ENCODE measurements at places on chromosomes 3 and 15.

GRCh38 chr3:89973156-89973555 lies 865.7 kb downstream of the EPHA3 start:
- no peak for DNase-seq

DNA sequence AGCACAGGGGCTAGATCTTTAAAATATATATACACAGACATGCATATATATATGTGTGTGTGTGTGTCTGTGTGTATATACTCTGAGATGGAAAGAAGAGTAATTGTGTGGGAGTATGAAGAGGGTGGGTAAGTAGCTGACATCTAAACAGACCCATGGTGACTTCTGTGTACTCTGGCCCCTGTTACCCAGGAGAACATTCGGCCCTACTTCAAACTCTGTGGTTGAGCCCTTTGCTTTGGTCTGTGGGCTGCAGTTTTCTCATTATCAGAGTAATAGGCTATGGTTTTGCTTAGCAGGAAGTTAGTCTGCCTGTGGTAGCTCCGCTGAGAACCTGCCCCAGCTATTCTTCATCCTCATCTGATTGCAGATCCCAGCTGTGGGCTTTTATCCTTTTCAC lies 141.4 kb downstream of the RBPMS2 start:
- peak; percentile 25 for DNase-seq

DNA sequence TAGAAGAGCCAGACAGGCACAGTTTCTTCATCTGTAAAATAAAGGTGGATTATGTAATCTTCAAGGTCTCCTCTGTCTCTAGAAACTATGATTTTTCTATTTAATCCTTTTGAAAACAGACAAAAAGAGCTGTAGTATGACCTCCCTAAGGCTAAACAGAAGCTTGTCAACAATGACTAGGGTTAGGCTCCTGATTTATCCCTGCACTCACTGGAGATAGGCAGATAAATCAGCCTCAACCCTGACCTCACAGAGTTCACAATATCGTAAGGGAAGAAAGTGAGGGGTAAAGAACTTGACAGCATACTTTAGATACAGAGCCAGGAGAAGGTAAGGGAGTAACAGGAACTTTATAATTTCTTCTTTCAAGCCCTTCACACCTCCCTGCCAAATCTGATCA lies 124.8 kb downstream of the TMCC1 start:
- no peak for DNase-seq

DNA sequence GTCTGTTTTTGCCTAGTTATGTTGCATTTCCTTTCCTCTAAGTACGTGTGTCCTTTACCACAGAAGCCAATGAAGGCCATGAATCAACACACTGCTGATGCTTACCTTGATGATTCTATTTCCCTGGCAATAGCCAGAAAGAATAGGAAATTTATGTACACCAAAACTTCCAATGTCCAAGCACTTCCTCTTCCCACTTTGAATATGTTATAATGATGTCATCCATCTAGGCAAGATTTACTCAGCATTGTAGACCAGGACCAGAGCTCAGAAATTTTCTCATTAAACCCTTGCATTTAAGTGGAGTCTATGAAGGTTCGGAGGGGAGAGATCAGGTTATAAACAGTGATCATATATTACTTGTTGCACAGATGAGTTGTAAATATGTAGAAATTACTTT lies 126.0 kb downstream of the THRB start:
- DNase-seq: no peak

DNA sequence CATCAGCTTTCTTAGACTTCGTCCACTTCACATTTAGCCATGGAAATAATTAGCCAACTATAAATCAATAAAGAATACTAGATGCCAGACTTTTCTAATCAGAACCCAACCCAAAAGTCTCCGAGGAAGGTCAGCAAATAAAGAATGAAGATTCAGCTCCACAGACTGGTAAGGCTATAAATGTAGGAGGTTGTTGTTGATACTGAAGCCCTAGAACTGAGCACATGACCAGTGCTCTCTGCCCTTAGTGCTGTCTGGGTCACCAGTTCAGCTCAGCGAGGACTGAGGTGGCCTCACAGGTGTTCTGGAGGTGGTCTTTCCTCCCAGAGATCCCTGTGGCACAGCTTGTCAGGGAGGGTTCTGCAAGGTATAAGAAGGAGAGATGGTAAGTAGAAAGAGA lies 20.9 kb upstream of the SLC28A2 start:
- DNase-seq: no peak

DNA sequence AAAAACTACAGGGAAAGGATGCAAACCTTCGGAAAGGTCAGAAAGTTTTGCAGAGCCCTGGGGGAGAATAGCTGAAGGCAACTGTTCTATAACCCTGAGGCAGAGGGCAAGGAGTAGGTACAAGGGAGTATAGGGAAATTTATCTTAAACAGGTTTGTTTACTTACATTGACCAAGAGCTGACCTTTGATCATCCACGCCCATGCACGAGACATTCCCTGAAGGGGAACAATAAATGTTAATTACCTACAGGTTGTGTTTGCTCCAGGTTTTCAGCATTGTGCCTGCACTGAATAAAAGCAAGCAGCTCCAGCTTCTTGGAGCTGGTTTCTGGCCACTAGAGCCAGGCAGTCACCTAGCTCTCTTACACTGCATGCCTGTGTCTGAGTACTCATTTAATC lies 524.5 kb upstream of the TGFBR2 start:
- no peak for DNase-seq

- no peak for DNase-seq
Observed at GRCh38 chr3:122916084-122916483, 111.5 kb downstream of the SEMA5B start.

- DNase-seq: no peak
Observed at GRCh38 chr3:127625821-127626220, 3.2 kb upstream of the PODXL2 start.

DNA sequence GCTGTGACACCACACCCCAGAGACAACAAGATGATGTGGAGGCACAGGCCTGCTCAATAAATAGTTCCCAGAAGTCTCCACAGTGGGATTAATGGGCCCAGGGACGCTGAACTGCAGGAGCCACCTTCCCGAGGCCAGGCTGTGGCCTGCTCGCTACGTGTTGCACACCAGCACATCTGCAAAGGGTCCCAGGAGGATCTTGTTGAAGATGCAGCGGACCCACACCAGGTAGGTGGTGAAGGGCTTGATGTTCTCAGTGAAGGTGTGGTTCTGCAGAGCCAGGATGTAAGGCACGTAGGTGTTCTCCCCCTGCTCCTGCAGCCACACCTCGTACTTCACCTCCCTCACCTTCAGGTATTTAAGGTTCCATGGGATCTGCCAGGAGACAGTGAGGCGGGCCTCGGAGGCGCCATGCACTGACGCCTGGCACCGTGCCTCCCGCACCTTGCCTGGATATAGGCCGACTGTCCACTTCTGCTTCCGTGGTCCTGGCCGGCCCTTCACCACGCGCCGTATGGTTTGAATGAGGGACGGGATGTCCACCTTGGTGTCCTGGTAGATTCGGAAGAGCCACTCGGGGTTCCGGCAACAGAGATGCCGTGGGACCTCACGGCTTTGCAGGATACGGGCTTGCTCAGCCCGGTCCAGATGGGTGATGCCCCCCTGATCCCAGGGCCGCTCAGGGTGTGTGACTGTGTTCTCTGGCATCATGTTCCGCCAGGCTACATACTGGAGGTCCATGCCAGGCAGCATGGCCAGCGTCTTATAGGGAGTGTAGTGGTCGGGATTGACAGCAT lies 26.1 kb downstream of the POMGNT2 start:
- no peak for DNase-seq

- DNase-seq: no peak
Observed at GRCh38 chr3:184457329-184457728, 77.5 kb downstream of the CHRD start.

DNA sequence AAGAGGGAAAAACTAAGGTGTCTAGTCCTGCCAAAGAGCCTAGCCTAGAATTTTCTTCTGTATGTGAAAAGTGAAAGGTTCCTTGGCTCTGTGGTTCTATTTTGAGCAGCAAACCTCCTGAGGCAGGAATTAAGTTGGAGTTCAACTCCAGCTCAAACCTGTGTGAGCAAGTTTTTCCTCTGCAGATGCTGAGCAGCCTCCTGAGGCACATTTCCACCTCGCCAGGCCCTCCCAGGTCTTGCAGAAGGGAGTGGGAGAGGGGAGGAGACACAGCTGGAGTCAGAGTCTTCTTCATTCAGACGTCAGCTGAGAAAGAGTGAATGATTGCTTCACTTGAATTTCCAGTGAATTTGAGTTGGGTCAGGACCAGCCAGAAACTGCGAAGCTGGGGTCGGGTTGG lies 69.5 kb upstream of the ETV5 start:
- DNase-seq: no peak

- DNase-seq: no peak
Observed at GRCh38 chr3:48077815-48078214, 61.6 kb upstream of the MAP4 start.

Data from GM23338 (cell line).